ENCODE measurements at places on chromosomes 2 and 18.

DNA sequence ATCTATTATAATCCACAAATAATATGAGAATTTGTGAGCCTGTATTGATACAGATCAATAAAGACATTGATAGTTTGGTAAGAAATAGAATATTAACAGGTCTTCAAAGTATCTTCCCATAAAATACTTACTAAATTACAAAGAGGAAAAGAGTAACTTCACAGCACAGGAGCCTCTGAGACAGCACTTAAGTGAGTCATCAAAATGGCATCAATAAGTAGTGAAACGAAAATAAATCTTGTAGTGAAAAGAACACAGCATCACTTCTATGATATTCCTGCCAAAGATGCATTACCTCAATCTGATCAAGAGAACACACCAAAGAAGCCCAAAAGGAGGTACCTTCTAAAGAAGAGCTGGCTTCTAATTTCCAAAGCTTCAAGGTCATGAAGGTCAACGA, 116.4 kb downstream of the CBLN2 start:
- peak; percentile 0 for DNase-seq

DNA sequence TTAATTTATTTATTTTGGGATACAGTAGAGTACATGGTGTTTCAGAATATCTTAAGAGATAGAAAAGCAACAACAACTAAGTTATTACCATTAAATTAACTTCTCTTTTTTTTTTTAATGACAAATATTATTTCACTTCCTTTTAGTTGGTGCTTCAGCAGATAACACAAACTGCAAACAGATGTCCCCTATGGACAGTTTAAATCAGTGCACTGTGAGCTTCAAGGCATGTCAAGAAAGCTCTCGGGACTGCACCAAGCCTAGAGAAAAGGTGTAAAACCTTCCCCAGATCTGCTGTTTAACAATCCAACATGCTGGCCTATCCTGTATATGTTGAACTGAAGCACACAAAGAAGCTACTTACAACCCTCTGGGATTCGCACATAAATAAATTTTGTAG, 122.7 kb downstream of the TCF4 start:
- no peak for DNase-seq

GRCh38 chr18:10038268-10038667, 124.5 kb downstream of the VAPA start:
- no peak for DNase-seq

GRCh38 chr2:172084395-172084644, 987 bp upstream of the DLX1 start:
- DNase-seq = peak; percentile 65

DNA sequence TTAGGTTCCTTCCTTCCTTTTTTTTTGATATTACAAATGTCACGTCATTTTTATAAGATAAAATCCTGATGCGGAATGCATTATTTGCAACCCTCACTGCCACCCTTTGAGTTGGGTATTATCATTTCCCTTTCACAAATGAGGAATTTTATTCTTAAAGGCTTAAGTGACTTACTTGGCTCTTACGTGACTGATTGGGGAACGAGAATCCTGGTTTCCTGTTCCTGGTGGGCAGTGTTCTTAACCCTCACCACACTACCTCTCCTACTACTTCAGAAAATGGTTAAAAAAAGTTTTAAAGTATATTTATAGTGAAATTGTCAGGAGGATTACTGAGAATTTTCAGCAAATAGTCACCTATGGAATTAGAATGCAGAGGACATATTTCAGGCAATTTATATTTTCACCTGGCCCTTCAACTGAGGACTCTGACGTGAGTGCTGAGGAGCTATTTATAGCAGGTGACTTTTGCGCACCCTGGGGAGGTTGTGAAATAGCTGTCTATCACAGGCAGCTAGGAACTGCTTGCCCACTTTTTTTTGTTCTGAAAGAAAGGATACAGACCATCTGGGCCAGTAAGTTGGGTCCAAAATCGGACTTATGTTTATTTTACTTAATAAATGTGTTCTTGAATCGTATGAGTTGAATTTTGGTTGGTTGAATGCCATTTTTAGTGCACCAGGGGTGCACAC, 18.7 kb upstream of the RASGRP3 start:
- no peak for DNase-seq

- no peak for DNase-seq
These were observed 2.8 kb downstream of the PECR start for GRCh38 chr2:216078776-216079175.

GRCh38 chr2:222576171-222577081, 79.5 kb downstream of the FARSB start:
- no peak for DNase-seq

- DNase-seq = no peak
These were observed 84.6 kb downstream of the PIGN start for GRCh38 chr18:62102221-62102620.

DNA sequence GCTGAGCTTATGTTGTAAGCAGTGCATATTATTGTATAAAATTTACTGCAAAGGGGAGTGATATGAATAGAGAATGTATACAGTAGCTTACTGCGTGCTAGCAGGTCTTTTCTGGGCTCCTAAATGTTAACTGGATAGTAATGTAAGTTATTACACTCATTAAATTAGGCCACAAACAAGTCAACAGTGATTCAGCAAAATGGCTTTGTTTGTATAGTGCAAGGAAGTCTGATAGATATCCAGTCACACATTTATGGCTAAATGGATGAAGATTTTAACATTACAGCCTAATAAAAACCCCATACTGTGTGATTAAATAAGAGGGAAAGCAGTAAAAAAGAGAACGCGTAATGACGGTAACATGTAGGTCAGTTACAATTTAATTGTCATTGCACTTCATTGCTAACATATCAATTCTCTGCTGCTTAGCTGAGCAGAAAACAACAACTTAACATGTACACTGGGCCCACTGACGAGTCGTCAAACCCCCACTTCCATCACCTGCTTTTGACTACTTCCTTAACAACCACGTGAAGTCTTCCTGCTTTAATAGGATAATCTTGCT, 665.0 kb upstream of the FANCL start:
- no peak for DNase-seq
